Fibroblast of upper back skin (primary cell): ENCODE measurements at places on chromosomes 7 and 10.

- DNase-seq = no peak
These were observed 9.4 kb downstream of the IFRD1 start for GRCh38 chr7:112459645-112460044.

DNA sequence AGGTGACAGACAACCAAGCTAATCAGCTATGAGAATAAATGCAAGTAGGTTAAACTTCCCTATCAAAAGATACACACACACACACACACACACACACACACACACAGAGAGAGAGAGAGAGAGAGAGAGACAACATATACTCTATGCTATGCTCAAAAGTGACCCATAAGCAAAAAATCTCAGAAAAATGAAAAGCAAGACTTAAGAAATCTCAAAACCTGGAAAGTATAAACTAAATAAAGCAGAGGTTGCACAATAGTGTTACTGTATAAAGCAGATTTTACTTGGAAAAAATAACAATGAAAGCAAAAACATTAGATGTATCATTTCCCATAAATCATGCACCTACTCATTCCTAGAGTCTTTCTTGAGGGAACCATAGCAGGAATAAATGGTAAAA is 221.5 kb downstream of the INHBA start:
- DNase-seq = peak; percentile 46

DNA sequence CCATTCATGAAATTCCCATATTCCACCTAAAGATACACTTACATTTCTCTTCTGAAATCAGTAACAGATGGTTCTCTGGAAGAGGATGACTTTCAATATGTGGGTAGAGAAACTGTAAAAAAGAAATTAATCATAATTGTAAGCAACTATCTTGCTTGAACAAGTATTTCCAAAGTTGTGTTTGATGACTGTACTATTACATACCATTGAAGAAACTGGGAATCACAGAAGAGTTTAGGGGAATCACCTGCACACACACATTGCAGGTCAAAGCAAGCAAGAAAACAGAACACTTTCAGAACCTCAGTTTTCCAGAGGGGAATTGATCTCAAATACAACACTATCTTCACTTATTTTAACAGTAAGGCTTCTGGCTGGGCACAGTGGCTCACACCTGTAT is 33.6 kb downstream of the GSAP start:
- DNase-seq = no peak

- no peak for DNase-seq
These were observed 30.7 kb downstream of the BTBD16 start for GRCh38 chr10:122301811-122302115.

DNA sequence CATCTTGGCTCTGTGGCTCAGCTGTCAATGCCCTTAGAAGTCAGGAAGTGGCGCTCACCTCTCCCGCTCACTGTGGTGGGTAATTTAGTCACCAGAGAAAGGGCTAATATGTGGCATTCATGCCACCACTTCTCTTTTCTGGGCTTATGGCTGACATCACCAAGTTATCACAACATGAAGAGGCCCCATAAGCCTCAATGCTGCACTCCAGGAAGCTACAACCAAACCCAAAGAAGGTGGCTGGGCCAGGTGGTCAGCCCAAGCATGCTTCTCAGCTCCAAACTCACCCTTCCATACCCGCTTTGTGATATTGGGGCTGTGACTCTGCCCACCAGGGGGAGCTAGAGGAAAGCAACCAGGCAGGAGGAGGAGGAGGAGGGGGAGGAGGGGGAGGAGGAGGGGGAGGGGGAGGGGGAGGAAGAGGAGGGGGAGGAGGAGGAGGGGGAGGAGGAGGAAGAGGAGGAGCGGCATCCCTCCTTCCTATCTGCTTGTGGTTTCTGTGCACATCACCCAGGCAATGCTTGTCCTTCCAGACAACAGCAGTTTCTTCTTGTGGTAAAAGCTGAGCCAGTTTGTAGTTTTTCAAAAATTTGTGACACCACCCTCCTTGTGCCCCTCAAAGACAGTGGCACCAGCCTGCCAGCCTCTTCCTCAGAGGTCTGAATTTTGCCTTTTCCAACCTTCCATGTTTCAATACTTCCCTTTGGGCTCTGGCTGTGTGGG is 42.1 kb downstream of the CYP26A1 start:
- DNase-seq = peak; percentile 43

GRCh38 chr7:7323352-7323751 is 141.0 kb downstream of the C1GALT1 start:
- no peak for DNase-seq

- DNase-seq = peak; percentile 96
These were observed 174.8 kb downstream of the PTEN start for GRCh38 chr10:88038268-88038667.

- DNase-seq = no peak
These were observed 2.4 kb downstream of the SH2D4B start for GRCh38 chr10:80540136-80540535.

- peak; percentile 90 for DNase-seq
These were observed 3.0 kb downstream of the DDIT4 start for GRCh38 chr10:72276421-72277339.

DNA sequence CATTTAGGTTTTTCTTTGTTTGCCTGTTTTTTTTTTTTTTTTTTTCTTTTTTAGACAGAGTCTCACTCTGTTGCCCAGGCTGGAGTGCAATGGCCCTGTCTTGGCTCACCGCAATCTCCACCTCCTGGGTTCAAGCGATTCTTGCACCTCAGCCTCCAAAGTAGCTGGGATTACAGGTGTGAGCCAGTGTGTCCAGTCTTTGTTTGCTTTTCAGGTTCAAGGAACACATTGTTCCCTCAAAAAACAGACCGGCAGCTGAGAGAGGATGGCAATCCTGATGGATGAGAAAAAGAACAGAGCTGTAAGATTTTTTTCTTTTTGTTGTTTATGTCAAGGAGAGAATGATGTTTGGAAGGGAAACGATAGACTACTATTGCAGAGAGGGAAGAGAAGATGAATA is 23.3 kb upstream of the RHOBTB1 start:
- no peak for DNase-seq

DNA sequence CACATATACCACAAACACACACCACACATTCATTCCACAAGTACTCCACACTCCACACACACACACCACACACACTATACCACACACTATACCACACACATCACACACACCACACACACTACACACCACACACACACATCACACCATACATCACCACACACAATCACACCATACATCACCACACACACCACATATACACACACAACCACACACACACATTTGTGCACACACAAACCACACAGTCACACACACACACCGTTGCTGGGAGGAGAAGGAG is 112.8 kb downstream of the PTPN20 start:
- no peak for DNase-seq

GRCh38 chr10:102596506-102596971 is 47.7 kb upstream of the TRIM8 start:
- DNase-seq = peak; percentile 66

DNA sequence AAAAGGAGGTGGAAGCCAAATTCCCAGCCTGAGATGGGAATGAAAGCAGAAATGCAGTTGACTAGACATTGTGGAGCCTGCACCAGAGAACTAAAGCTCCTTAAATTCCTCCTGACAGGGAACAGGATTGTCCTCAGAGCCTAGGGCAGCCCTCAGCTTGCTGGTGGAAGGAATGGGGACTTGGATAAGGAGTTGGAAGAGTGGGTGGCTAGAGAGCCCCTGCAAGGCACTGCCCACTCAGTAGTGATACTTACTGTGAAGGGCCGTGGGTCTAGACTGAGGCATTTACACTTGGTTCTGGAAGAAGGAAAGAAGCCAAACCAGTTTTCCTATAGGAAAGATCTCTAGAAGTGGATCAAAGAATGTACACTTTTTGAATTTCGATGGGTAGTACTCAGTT is 117.6 kb downstream of the PLCE1 start:
- DNase-seq = no peak

- no peak for DNase-seq
These were observed 28.3 kb downstream of the TBATA start for GRCh38 chr10:70756700-70757360.

DNA sequence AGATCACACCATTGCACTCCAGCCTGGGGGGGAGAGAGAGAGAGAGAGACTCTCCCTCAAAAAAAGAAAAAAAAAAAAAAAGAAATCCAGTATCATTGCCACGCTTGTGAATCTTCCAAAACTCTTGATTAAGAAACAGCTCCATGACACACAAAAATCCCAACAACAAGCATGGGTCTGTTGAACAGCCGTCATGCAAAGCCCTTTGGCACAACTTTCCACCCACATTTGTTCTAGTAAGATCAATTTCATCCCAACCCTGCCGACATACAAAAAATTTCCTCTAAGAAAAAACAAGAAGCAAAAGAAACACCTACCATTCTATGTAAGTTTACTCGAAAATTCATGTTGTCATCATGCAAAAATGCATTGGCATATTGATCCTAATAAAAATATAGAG is 62.8 kb downstream of the ARMH3 start:
- DNase-seq = no peak

GRCh38 chr7:73850781-73851207 is 8.5 kb upstream of the METTL27 start:
- peak; percentile 98 for DNase-seq

DNA sequence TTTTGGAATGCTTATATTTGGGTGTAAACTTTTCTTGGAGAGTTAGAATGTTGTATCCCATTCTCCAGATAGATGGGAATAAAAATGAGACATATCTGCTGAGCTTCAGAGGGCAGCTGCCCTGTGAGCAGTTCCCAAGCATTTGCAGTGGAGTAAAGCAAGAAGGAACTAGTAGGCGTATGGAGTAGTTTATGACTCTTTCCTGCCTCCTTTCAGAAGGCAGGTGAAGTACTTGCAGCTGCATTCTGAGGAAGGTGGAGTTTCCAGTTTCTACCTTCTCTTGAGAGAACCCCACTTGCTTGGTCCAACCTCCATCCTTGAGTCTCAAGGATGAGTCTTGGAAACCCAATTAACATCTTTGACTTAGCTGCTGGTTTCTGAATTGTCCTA is 563.6 kb downstream of the LRMDA start:
- DNase-seq = no peak

GRCh38 chr10:124333931-124334330 is 84.8 kb downstream of the OAT start:
- no peak for DNase-seq

GRCh38 chr10:132445516-132446194 is 48.7 kb downstream of the PWWP2B start:
- DNase-seq = no peak

DNA sequence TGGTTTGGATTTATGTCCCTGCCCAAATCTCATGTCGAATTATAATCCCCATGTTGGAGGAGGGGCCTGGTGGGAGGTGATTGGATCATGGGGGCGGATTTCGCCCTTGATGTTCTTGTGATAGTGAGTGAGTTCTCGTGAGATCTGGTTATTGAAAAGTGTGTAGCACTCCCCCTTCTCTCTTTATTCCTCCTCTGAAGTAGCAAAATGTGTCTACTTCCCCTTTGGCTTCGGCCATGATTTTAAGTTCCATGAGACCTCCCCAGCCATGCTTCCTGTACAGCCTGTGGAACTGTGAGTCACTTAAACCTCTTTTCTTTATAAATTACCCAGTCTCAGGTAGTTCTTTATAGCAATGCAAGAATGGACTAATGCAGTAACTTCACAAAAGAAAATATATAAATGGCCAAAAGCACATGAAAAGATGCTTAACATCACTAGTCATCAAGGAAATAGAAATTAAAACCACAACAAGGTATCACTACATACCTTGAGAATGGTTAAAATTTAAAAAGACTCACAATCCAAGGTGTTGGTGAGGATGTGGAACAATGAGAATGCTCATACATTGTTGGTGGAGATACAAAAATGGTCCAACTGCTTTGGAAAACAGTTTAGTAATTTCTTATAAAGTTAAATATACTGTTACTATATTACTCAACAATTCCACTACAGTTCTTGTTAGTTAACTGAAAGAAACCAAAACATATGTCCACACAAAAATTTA is 218.7 kb downstream of the SNX10 start:
- DNase-seq = no peak

DNA sequence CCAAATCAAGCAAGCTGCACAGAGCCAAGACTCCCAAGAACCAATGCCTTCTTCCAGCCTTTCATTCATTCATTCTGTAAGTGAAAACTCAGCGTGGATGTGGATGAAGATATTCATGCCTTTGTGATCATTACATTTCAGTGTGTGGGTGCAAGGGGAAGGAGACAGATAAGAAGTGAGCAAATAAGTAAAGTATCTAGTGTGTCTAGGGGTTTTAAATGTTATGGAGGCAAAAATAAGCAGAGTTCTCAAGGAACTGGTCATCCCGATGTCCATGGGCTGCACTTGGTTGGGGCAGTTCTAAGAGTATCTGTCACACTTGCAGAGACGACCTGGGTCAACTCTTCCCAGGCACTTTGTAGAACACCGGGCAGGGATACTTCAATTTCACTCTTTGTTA is 149.1 kb downstream of the KIAA1217 start:
- DNase-seq = no peak

DNA sequence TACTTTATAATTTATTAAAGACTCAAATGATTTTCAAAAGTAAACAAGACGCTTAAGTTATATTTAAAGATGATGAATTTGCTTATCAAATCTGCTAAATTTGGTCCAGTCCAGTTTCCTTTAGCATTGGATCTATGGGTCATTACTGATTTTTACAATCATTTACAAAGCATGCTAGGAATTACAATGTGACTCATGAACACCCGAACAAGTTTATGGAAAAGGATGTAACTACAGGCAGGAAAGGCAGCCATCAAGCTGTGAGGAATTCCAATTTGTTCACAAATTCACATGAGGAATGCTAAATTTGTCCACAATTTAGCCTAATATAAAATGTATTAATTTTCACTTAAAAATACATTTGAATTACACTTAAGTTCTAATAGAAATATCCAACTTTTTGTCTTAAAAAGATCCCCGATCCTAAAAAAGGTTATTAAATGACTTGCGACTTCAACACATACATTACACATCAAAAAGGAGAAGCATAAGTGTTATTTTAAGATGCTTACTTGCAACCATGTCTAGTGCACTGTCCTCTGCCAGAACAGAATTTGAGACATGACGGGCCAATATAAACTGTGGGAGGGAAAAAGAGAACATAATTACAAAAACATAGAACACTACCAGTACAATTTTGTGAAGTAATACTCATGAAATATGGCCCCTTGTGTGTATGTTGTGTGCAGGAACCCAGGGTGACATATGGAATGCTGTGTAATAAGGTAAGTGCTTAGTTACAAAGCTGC is 194.2 kb upstream of the SLC26A5 start:
- DNase-seq = peak; percentile 79

DNA sequence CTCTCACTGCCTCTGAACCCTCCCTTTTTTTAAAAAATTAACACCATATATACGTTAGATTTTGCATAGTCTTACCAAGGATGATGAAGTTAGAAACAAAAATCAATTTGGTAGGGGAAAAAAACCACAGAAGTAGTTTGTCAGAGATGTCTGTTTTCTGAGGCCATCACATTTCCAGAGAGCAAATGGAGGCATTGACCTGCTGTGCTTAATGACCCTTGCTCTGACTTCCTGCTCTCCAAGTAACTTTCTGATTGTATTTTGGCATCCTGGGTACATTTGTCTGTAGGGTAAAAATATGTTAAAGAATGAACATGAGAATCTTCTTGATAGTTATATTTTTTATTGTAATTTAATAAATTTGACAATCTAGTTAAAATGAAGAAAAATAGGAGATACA is 140.2 kb downstream of the LCOR start:
- no peak for DNase-seq
